ENCODE measurements at places on chromosomes 3 and 15.

GRCh38 chr3:102224171-102224570 lies 210.6 kb upstream of the ZPLD1 start:
- no peak for DNase-seq

- DNase-seq: no peak
Measured at GRCh38 chr3:155435821-155436220, 142.3 kb upstream of the STRIT1 start.

DNA sequence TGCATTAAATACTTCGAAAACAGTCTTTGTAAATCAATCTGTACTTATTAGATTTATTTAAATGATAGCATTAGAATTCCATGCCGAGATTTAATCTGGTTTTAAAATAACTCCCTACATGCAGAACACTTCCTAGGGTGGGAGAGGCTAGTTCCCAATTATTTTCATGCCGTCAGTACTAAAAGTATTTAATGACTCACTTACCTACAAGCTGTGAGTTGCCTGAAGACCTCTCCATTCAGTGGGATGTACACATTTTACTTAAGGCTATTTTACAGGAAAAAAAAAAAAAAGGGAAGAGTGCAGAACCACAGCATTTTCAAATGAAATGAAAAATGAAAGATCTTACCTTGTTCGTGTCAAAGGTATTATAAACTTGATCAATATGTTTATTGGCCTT lies 469 bp downstream of the GUCA1C start:
- DNase-seq: no peak

DNA sequence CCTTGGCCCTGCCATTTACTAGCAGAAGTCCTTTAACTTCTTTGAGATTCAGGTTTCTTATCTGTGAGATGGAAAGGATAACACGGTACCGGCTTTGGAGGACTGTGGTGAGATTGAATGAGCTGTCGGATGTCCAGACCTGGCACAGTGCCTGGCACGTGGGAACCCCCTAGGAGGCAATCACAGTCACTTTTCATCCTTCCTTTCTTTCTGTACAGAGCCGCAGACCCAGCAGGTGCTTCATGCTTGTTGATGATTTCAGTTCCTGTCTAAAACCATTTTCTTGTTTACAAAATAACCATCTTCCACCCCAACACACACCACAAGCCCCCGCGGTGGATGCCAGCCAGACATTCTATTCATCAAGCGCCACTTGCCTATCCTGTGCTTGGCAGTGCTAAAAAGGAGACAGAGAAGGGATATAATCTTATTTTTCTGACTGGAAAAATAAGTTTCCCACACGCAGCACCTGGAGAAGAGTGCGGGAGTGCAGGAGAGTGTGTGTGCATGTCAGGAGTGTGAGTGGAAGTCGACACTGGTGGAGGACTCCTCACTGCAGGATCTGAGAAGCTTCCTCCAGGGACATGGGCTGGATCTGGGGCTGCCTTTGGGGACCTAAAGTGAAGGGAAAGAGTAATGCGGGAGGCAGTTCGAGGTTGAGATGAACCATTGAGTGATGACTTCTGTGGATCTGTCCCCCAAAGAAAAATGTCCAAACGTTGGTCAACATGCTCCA lies 85.7 kb downstream of the ST6GAL1 start:
- DNase-seq: no peak

- DNase-seq: no peak
Measured at GRCh38 chr3:43870120-43870519, 179.4 kb downstream of the ABHD5 start.

- no peak for DNase-seq
Measured at GRCh38 chr3:194953291-194953690, 267.6 kb downstream of the FAM43A start.

DNA sequence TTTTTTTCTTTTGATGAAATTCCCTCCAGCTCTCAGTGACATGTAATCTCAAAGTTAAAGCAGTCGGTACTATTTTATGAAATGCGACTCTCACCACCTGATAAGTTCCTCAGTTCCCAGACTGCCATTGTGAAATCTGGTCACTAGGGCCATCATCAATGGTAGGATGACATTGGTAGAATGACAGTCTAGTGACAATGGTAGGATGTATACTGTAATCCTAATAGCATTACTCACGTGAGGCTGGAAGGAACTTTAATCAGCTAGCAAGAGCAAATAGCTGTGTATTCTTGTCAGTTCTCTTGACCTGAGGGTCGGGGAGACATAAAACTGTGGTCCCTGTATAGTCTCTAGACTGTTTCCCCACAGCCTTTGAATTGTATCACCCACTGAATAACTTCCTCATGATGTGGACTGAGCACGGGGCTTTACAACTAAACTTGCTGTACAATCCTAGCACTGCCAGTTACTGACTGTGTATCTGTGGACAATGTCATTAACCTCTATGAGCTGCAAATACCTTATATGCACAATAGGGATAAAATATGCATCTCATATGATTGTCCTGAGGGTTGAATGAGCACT lies 23.2 kb downstream of the TRAT1 start:
- no peak for DNase-seq

DNA sequence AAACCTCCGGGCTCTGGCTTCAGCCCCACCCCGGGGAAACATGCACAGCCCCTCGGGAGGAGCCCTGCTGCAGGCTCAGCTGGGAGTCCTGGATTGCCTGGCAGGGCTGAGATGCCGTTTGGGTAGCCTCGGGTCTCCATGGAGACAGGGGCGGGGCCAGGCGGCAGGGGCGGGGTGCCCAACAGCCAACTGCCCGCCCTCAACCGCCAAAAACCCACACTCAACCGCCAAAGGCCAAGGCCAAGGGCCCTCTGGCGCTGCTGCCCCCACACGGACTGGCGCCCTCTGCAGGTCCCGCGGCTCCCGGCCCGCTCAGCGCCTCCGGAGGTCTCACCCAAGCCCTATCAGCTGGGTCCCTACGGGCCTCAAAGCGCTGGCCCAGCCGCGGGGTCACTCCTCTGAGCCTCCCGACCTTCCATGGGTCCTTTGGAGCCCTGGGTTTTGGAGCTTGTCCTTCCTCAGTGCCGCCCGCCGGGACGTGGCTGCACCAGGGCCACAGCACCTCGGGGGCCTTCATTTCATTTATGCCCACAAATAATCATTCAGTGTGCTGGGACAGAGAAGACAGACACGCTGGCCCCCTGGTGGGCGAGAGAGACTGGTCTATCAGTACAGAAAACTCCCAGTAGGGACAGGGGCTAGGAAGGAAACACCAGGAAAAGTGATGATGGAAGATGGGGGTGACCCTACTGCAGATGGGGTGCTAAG lies 33.5 kb upstream of the ACAD9 start:
- DNase-seq: peak; percentile 62

DNA sequence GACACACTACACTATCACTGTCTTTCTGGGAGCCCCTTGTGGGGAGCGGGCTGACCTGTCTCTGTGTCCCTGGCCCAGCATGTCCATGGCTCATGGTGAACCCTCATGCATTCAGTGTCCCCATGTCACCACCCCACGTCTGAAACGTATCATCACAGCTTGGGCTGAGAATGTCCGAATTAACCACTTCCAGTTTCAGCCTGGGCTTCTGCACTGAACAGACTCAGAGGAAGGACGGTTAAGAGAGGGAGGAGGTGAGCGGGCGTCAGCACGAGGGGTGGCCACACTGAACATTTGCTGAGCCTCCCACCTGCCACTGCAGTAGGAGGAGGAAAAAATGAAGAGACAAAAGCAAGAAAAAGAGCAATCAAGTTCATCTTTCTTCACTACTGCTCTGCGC lies 30.5 kb downstream of the ATP2B2 start:
- no peak for DNase-seq

DNA sequence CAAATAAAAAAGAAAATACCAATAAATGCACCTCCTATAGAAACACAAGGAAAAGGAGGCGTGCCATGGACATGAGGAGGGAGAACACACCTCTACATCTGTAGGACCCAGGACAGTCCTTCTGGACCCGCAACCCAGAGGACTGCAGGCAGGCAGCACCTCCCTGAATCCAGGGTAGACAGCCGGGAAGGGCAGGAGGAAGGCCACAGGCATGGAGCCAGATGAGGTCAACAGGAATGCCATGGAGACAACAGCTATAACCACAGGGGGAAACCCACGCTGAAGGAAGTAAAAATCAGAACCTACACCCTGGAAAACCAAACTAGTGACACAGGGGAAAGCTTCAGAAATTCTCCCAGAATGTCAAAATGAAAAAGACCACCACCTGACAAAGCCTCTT lies 248.8 kb upstream of the NSMCE3 start:
- no peak for DNase-seq

DNA sequence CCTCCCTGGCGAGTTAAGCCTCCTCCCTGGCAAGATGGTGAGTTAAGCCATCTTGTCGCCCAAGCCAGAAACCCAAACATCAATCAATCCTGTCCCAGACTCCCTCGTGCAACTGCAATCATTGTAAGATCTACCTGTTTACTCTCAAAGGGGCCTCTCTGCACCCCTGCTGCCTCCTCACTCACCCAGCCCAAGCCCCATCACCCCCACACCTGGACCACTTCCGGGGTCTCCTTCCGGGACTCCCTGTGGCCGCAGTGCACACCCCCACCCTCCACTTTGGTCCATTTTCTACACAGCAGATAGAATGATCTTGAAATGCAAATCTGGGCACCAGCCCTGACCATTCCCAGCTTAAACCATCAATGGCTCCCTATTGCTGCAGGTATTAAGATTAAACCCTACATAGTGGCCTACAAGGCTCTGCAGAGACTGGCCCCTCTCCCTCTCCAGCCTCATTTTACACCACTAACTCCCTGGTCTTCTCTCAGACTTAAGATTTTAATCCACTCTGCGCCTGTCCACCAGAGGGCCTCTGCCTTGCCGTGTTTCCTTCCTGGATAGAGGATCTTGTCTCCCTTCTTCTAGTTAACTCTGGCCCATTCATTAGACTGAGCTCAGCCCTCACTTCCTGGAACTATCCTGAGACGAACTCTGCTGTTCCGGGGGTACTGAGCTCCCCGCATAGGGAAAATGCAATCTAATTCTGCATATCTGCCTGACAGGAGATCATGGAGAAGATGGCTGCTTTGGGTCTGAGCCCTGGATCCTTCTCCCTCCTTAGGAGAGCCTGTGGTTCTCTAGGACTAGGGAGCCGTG lies 41.9 kb upstream of the SLC6A1 start:
- no peak for DNase-seq

DNA sequence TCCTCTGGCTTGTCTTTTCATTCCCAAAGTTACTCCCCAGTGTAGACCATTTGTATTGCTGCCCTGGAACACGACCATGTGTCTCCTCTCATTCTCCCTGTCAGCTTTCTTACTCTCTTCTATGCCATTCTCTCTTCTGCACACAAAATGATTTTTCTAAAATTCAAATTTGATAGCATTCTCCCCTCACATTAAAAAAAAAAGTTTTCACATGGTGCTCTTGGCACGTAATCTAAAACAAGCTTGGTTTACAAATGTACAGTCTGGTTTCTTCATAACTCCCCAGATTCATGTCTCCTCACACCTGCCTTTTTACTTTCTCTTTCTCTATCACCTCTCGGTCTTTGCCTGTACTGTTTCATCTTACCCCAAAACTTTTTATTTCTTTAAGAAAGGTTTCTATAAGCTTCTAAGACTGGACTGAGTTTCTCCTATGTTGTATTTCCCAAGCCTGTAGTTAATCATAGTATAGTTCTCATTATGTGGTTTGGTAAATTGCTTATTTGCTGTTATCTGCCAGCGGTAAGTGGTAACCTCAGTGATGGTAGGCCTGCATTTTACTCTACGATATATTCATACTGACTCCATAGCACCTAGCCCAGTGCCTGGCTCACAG lies 31.2 kb downstream of the BCHE start:
- DNase-seq: no peak

DNA sequence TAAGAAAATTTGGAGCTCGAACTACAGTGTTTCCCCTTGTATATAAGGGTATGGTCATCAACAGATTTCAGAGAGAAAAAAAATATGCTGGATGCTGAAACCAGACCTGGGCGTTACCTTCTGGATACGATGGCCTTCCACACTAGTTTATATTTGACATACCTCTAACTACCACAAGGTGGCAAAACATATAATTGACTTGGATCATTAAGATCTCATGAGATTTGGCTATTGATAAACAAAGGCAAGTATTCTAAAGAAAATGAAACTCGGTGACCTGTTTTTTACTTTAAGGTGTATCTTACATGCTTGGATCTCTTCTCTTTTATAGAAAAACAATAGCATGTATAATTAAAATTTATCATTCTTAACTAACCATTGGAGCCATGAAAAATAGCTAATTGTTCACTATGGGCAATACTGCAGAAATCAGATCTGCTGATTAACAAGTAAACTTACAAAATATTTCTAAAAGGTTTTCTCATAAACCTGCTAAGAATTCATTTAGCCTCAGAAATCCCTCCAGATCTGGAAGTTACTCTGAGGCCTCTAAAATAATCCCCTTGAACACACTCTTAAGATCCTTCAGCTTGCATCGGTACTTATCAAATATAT lies 300.6 kb upstream of the KCNH8 start:
- no peak for DNase-seq

- no peak for DNase-seq
Measured at GRCh38 chr3:34248352-34248751, 449.9 kb downstream of the PDCD6IP start.

DNA sequence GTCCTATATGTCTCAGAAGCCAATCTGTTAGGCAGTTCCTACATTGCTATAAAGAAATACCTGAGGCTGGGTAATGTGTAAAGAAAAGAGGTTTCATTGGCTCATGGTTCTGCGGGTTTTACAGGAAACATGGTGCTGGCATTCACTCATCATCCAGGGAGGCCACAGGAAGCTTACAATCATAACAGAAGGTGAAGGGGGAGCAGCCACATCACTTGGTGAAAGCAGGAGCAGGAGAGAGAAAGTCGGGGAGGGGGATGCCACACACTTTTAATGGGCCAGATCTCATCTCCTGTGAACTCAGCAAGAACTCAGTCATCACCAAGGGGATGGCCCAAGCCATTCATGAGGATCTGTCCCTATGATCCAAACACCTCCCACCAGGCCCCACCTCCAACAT lies 9.1 kb downstream of the SLC49A4 start:
- DNase-seq: no peak

DNA sequence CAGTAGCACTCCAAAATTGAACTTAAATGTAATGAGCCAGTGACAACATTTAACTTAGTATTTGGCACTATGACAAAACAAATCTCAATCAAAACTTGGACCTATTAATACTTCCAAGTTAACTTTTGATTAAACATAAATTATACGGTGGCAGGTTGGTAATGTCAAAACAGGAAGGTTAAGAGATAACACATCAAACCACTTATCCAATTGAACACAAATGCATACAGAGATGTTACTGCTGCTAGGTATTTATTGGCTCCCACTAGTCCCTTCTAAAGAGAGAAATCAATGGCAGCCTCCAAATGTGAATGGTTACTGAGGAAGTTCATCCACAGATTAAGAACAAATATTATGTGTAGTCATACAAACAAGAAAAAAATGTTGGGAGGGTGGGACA lies 1.8 kb downstream of the GSK3B start:
- no peak for DNase-seq

- no peak for DNase-seq
Measured at GRCh38 chr3:39287216-39288164, 7.7 kb upstream of the CX3CR1 start.

- DNase-seq: no peak
Measured at GRCh38 chr3:38314112-38314763, 32.1 kb downstream of the SLC22A14 start.

- no peak for DNase-seq
Measured at GRCh38 chr3:114864970-114865369, 282.1 kb downstream of the ZBTB20 start.

Data from NCI-H2107 (cell line).